ENCODE measurements at places on chromosomes 5 and 9.
A peak's percentile ranks its signal among the peaks of the same experiment; 100 is the strongest.

DNA sequence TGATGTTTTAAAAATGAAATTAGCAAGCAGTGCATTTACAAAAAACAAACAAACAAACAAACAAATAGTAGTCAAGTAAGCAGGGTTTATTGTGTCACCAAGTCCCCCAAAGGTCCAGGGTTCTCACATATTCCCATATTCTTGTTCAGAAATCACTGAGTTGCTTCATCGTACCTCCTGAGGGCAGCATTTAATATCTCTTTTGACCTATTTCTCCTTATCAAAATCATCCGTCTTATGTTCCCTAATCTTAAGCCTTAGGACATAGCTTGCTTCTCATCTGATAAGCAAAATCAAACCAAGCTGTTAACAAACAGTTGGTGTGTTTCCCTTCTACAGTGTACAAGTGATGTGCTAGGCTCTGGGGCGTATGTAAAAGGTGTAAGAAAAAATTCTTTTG lies 109.5 kb upstream of the MAN2A1 start:
- no peak for DNase-seq

- DNase-seq, result no peak
Observed at GRCh38 chr5:7671381-7671993, 179.4 kb downstream of the CFAP90 start.

DNA sequence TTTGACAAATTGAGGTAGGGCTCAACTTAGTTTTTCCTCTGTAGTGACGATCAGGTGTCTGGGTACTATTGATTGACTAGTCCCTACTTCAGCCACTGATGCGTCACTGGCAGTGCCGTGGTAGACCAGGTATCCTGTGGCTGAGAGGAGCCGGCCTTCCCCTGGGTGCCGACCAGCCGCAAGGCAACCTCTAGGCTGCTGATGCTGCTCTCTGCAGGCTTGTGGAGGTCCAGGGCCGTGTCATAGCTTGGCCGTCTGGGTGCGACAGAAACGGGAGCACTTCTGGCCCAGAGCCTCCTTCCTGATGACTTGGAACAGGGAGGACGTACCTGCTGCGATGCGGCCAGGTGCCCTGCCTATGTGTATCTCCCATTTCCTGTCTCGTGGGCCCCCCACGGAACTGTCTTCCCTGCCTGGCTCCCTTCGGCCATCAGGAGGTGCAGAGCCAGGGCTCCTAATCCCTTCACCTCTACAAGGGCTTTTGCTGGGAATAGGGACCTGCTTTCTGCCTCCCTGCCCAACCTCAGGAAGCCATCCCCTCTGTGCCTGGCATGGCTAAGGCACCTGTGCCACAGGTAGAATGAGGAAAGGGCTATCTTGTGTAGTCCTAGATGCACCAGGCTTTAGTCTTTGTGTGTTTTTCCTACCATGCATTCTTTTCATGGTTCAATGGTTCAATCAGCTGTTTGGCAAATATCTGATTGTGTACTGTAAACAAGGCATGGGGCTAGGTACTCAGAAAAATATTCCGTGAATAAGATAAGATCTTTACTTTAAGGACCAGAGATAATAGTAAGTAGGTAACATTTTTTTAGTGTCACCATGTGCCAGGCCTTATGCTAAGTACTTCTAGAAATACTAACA lies 44.6 kb downstream of the MVB12B start:
- peak; percentile 14 for DNase-seq

DNA sequence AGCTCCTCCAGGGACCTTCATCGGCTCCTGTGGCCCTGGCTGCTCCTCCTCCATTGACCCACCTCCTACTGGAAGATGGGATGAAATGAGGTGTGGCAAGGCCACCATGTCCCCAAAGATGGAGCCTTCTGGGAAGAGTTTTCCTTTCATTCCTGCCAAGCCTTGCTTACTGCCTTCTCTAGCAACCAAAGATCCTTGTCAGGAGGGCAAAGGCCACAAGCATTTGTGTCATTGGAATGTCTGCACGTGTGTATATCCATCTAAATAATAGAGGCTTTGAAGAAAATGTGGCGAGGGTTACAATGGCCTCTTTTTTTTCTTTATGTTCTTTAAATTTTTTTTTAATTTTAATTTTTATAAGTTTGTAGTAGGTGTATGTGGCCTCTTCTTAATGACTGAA lies 313.6 kb downstream of the ARHGEF28 start:
- no peak for DNase-seq

DNA sequence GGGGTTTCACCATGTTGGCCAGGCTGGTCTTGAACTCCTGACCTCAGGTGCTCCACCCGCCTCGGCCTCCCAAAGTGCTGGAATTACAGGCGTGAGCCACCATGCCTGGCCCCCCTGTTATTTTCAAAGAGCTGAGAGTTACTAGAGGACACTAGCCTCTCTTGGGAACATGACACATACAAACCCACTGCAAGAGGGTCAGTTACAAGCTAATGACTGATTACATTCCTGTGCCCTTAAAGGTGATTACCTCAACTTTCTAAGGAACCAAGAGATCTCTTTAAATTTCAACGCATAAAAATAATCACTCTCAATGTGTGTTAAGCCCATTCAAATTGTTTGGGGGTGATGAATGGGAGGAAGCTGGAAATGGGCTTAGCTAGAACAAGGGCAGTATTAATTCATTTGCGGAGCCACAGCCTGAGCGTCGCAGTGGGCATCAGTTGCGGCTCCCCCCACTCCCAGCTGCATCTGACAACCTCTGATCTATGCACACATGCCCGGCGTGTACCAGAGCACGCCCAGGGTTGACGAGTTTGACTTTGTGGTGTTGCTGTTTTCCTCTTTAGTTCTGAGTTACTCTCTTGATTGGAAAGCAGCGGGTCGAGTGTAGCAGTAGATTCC lies 146.9 kb downstream of the GOLPH3 start:
- DNase-seq, result no peak

- no peak for DNase-seq
Observed at GRCh38 chr9:93243112-93243511, 59.2 kb downstream of the WNK2 start.

DNA sequence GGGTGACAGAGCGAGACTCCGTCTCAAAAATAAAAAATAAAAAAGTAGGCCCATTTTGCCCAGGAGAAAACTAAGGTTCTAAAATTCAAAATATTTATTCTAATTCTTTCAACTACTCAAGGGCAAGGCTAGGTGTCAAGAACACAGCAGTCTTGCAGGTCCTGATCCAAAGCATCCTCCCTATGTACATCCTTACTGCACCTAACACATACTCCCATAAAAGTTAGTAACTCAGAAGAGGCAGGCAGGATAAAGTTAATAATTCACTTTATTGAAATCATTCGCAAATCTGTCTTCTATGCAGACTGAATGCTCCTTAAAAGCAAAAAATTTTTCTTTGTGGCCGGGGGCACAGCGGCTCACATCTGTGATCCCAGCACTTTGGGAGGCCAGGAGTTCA lies 11.1 kb downstream of the GOLPH3 start:
- no peak for DNase-seq

DNA sequence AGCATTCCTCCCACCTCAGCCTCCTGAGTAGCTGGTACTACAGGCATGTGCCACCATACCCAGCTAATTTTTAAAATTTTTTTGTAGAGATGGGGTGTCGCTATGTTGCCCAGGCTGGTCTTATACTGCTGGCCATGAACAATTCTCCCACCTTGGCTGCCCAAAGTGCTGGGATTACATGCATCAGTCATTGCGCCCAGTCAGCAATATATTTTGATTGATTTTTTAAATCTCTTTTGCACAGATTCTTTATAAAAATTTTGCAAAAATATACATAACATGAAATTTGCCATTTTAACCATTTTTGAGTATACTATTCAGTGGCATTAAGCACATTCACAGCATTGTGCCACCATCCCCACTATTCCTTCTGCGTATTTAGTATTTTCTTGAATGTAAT lies 94.0 kb downstream of the INVS start:
- DNase-seq, result no peak

GRCh38 chr9:71349218-71349617 lies 227.8 kb upstream of the TRPM3 start:
- no peak for DNase-seq

DNA sequence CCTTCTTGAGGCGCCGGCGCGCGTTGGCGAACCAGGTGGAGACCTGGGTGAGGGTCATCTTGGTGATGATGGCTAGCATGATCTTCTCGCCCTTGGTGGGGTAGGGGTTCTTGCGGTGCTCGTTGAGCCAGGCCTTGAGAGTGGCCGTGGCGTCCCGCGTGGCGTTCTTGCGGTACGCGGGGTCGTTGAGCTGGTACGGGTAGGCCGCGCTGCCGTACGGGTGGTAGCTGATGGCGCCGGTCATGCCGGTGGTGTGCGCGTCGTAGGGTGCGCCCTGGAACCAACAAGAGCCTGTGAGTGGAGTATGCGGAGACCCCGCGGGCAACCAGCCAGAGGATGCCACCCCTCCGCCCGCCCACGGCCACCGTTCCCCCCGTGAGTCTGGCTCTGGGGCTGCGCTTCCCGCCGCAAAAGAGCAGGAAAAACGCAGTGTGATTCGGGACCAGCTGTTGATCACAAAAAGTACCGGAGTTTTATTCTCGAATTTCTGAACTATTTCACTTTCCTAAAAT lies 1.9 kb downstream of the IRX2 start:
- no peak for DNase-seq

GRCh38 chr5:33457126-33457525 lies 16.4 kb downstream of the TARS1 start:
- no peak for DNase-seq

DNA sequence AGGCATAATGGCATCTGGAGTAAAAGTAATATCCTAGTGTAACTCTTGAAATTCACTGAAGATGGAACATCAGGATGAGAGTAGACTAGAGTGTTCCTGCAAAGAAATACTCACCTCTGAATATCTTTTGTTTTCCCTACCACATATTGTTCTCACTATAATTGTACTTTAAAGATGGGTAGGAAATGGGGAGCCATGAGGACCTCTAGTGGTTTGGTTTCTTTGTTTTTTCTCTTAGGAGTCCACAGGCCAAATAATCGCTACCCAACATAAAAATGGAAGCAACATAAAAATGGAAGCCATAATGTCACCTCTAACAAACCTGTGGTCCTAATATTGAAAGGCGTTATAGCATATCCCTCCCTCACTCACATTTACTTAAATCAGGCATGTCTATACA lies 2375.8 kb downstream of the MAT2B start:
- no peak for DNase-seq

GRCh38 chr5:178527458-178528307 lies 62.5 kb downstream of the COL23A1 start:
- DNase-seq, result no peak

- no peak for DNase-seq
Observed at GRCh38 chr5:33688066-33688465, 203.7 kb downstream of the ADAMTS12 start.

GRCh38 chr5:125411744-125412560 lies 665.5 kb upstream of the ZNF608 start:
- DNase-seq, result peak; percentile 45

DNA sequence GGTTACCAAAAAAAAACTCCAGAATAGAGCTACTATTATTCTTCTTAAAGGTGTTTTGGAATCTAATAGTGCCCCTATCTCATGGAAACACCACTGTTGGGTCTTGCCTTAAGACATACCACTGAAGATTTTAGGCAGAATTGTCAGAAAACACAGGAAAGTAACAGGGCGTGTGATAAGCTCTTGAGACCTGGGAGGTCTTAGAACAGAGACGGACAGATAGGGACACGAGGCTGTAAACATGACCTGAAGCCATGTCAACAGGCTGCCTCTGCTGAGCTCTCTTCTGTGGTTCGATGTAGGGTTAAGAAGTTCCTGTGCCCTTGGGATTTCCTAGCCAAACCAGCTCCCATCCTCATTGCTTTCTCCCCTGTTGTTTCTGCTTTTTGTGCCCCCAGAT lies 69.3 kb downstream of the CTSL start:
- no peak for DNase-seq

All from left colon (tissue), 2 donors.